D341Med (cell line): ENCODE measurements at places on chromosomes 7 and 10.

GRCh38 chr7:1555813-1556543 is at the start of gene TMEM184A:
TMEM184A (minus strand) TSS chr7:1556205; CDS start chr7:1555484, 721 bp downstream.
- peak; percentile 89 for DNase-seq

DNA sequence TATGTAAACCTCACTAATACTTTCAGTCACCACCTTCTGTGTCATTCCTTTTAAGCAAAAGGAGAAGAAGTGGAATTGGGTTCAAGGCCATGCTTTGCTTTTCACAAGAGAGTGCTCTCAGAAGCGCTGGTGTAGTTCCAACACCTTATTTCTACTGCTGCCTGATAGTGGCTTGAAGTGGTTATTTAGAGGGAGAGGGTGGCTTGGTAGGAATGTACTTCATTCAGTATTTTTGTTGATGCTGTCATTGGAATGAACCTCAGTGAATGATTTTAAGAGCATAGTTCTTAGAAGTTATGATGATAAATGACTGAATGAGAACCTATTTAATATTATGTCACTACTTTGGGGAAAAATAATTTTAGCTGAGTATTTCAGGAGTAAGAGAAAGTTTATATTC is 396.7 kb downstream of the EXOC4 start:
- no peak for DNase-seq

- peak; percentile 84 for DNase-seq
Observed at GRCh38 chr7:74572301-74572979, 85.1 kb upstream of the GTF2I start.

GRCh38 chr10:107126512-107127065 is 37.9 kb downstream of the SORCS1 start:
- no peak for DNase-seq

DNA sequence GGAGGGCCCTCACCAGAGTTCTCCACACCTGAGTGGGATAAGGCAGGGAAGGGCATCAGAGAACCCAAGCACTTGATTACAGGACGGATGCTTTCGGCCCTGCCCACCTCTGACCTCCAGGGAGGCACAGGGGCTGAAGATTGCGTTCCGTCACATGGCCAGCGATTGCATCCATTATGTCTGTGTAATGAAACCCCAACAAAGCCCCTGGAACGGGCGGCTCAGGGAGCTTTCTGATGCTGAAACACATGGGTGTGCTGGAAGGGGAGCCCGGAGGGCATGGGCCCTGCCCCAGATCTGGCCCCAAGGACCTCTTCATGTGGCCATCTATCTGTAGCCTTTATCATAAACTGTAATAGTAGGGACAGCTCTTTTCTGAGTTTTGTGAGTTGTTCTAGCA is 117.2 kb downstream of the PTPN20 start:
- DNase-seq = no peak

DNA sequence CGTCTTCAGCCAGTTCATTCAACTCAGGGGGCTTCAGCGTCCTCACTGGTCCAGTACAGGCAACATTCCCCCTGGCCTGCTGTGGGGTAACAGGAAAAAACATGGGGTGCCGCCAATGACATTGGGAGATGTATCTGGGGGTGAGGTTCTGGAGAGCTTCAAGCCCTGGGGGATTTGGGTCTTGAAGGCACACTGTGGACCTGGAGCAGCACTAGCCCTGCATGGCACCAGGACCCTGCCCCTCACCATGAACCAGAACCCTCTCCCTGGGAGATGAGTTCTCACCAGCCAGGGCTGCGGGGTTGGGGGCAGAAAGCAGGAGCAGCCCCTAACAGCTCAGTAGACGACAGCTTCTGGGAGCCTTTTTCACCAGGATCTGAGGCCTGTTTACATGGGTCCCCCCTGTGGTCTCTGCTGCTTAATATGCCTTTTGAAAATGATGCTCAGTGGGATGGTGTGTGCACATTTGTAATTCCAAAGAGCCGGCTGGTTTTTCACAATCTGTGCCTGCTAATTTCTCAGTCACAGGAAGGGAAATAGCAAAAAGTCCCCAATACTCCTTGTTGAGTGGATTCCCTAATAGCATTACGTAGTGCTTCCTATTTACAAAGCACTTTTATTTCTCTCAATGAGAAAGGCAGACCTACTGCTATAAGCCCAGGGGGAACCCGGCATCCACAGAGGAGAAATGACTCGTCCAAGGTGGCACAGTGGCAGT is 509.5 kb downstream of the RPS24 start:
- DNase-seq = no peak

DNA sequence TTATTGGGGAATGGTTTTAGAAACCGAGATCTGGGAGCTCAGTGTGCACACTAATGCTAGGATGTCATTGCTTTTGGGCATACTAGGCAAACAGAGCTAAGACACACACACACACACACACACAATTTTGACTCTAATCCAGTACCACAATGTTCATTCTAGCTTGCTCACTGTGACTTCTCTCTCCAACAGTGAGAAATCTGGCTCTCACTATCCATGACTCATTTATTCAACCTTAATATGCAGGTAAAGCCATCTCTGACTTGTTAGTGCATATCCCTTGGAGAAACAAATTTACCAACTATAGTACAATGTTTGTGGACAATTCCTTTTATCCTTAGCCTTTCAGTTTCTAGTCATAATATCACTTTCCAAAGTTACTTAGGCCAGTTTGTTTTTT is 5.9 kb upstream of the BMS1 start:
- no peak for DNase-seq

DNA sequence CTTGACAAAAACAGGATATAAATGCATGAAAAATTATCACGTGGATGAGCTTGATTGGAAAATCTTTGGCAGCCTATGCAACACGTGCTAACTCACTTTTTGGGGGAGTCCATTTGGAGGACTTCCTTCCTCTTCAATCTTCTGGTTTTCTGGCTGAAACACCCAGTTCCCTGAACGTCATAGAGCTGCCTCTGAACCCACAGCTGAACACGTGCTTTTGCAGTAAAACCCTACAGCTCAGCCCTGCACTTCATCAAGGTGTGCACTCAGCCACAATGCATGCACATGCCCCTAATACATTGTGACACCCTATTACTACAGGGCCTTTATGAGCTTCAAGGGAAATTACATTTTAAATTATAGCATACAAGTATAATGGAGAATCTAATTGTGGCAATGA is 808.7 kb upstream of the AUTS2 start:
- no peak for DNase-seq

- DNase-seq = peak; percentile 43
Observed at GRCh38 chr7:144670218-144670617, 165.6 kb downstream of the TPK1 start.

GRCh38 chr7:40643664-40644063 is 508.9 kb downstream of the SUGCT start:
- no peak for DNase-seq

- no peak for DNase-seq
Observed at GRCh38 chr7:77867537-77867865, 68.9 kb downstream of the PHTF2 start.

DNA sequence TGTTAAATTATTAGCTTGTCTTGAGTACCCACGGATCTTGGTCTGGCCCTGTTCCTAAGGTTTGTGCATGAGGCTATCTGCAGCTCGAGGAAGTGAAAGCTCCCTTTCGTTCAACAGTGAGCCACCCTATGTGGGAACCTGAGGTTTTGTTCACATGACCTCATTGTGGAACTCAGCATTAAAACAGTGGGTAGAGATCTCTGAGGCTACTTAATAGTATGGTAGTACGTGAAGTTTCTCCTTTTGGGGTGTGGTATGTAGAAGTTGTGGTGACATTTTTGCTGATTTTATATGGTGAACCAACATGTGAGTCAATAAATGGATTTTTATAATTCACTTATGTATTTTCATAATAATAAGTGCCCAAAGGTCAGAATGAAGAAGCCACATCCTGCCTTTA is 252.7 kb upstream of the FERD3L start:
- no peak for DNase-seq

DNA sequence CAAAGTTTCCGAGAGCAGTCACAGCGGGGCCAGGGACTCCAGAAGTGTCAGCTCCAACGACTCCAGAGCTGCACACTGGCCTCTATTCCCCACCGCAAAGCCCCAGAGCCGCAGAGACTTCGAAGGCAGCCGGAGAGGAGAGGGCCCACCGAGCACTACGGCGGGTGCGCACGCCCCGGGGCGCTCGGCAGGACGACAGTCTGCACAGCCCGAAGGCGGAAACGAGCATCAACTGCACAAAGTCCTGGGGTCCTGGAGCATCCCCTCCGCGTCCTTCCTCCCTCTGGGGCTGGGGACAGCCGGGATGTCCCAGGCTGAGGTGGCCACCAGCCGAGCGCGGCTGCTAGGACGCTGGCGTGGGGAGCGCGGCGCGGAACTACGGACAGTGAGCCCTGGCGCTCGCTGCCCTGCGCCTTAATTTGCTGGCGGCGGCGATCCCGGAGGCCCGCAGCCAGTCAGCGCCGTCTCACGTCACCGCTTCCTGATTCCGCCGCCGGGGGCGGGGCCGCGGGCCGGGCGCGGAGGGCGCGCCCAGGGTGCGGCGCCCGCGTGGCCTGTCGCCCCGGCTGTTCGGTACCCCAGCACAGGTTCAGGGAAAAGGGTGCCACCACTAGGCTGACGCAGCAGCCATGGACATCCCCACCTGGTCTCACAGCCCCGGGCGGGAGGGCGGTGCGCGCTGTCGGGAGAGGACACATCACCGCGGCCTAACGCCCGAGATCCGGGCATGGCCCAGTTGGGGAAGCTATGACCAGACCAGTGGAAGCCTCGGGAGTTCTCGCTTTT is at the start of gene TBX20:
Gene TBX20, minus strand, starts transcription at position 391 of the 786 bp plus-strand sequence. CDS start 480 bp downstream, outside the sequence.
- DNase-seq = peak; percentile 75

DNA sequence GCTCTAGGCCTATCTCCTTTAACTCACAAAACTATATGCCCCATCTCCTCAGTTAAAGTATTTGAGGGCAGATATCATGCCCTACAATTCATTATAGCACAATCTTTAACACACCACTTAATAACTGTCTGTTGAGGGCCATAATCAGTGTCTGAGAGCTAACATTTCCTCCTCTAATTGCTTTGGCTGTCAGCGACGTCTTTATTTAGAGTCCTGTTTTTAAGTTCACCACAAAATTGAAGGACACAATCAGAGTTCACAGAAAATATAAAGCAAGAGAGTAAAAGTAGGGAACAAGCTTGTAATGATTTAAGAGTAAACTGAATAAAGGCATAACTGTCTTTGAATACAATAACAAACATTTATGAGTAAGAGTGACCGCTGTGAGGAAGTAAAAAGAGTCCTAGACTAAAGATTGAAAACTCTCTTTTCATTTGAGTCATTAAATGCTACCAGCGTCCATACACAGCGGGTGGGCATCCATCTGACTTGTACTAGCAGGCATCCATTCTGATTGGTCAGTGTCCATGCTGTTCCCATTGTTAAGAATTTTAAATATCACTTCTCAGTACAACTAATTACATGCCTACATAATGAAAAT is 38.4 kb upstream of the ABCB4 start:
- no peak for DNase-seq

DNA sequence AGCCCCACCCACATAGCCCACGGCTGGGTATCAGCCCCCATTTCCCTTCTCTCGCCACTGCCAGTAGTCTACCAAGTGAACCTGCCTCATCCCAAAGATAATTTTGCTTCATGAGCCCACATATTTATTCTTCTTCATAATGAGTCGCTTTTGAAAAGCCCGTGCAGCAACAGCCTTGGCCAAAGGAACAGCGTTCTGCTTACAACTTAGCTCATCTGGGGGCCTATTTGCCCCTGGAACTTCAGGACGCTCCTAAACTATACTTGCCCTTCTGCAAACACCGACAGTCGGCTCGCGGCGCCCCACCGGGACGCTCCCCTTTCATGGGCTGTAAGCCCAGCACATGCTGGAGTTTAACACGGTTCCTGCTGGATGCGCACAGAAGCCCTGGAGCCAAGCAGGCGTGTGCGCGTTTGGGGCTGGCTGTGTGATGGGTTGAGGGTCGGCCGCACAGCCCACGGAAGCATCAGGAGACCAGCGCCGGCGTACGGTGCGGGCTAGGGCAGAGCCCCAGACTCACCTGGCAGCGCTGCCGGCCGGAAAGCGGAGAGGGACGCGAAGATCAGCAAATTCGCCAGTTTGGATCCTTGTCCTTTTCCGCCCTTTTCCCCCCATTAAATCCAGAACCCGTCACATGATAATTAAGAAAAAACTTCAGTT is 370 bp downstream of the TMEM60 start:
- peak; percentile 72 for DNase-seq

DNA sequence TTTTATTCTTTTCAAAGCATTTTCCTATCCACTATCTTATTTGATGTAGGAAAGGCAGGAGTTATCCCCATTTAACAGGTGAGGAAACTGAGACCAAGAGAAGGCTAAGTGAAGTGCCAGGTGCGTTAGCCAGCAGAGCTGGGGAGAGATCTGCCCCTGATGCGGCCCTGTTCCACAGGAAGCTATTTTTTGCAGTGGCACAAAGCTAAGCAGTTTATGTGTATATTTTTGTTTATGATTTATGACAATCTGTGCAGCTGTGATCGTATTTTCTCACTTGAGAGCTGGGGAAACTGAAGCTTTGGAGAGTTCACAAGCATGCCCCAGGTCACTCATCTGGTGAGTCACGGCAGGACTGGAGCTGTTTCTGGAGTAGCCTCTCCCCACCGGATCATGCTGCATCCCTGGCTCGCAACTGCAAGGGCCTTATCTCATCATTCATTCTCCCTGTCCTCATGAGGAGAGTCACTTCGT is 38.8 kb downstream of the SLC29A3 start:
- no peak for DNase-seq

DNA sequence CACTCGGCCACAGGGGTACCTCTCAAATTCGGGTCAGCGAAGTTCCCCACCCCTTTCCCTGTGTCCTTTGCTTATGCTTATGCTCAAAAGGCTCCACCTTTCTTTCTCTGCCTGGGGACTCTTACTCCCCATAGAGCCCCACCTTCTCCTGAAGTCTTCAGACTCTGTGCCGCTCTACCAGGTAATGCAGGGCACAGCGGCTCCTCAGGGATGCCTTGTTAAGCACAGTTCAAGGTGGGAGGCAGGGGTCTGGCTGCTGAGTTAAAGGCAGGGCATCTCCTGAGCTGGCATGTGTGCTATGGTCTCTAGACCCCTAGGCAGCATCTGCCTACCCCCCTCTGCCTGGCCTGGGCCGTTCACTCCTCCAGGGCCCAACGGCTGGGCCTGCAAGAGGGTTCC is 3.0 kb upstream of the CXCL12 start:
- DNase-seq = no peak

GRCh38 chr7:135976312-135977006 is 700 bp downstream of the MTPN start:
- no peak for DNase-seq

DNA sequence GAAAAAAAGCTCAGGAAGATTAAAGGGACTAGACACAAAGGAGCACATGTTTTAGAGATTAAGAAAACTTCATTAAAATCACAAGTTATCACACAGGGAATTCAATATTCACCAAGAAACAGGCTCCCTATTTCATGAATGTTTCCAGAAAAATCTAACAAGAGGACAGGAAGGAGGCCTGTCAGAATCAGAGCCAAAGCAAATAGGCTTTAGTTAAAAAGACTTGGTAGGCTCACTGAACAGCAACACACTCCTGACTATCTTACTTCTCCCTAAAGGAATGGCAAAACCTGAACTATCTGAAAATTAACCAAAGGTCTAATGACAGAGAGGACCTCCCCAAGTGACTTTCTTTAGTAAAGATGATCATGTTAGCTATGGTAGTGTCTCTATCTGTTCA is 188.3 kb upstream of the MEOX2 start:
- no peak for DNase-seq

- no peak for DNase-seq
Observed at GRCh38 chr7:87316846-87317552, 28.5 kb upstream of the CROT start.
